ENCODE measurements at places on chromosomes 2 and 18.

GRCh38 chr2:170533156-170533555 is 182.0 kb upstream of the SP5 start:
- no peak for DNase-seq

GRCh38 chr2:19860022-19860421 is 41.8 kb downstream of the TTC32 start:
- no peak for DNase-seq

- DNase-seq = no peak
Observed at GRCh38 chr2:165698444-165698884, 95.6 kb downstream of the GALNT3 start.

DNA sequence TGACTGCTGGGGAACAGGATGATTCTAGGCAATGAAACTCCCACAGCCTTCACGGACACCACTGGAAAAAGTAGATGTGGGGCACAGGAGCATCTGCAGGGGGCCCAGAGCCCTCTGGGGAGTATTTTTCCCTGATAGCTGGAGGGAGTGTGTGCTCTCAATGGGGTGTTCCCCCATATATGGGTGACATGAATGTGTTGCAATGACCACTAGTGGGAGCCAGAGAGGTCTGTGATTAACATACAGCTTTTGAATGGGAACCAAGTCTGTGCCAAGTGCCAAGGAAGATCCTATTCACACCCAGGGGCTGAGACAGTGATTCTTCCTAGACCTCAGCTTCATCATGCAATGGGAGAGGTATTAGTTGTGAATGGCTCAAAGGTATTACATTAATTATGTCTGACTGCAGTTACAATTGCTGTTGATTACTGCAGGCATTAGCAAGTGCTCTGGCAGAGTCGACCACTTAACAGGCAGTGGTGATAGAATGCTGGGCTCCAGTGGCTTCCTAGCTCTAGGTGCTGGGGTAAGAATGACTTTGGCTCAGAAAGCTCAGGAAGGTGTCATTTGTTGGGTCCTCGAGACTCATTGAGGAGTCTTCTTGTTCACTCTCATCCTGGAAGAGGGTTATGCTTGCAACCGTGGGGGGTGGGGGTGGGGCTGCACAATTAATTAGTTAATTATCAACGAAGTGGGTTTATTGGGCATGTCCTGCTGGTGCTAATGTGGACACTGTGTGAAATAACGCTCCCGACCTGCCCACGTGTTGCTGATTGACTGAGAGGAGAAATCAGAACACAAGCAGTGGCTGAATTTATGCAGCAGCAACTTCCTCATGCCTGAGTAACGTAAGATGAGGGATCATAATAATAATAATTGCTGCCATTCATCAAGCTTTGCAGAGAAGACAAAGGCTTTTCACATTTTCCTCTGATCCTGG is 194.1 kb downstream of the CLIP4 start:
- no peak for DNase-seq

DNA sequence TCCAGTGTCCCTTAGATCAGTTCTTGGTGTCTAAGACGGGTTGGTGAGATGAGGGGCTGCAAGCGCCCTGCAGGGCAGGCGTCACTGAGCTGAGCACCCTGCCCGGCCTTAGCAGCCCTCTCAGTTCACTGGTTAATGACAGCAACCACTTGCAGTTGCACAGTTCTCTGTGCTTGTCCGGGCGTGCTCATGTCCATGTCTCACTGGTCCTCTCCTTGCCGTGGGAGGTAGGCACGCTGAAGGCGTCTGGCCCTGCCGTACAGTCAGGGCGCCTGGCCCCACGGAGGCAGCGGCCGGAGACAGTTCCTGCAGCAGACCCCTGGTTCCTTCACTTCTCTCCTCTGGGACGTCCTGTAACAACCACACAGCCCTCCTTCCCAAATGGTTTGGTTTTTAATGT is 75.3 kb downstream of the ARHGEF4 start:
- DNase-seq = no peak

- DNase-seq = no peak
Observed at GRCh38 chr2:237833546-237833945, 25.9 kb upstream of the RAMP1 start.

- no peak for DNase-seq
Observed at GRCh38 chr2:20781656-20782265, 41.1 kb downstream of the LDAH start.

GRCh38 chr18:7812431-7813063 is 245.4 kb downstream of the PTPRM start:
- no peak for DNase-seq

DNA sequence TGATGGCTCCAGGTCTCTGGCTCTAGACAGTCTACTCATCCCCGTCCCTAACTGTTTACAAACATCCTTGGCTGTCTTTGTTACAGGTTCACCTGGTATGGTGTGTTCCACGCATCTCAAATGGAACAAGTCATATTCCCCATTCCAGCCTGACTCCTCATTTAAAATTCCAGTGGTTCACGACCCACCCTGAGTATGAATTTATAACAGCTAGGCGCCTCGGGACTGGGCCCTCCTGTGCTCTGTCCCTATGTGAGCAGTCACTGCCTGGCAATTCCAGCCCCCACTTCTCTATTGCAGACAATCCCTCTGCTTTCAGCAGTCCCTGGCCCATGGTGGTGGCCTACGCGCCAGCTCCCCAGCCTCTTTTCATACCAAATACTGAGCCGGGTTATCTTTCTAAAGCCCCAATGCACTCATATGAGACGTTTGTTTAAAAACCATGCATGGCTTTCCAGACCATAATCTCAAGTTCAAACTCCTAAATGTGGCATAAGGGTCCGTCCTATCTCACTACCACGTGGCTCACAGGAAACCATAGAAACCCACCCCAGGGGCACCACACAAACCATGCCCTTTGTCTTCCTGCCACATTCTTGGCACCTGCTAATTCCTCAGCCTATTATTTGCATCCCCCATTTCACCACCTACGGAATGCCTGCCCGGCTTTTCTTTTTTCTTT is 1.6 kb downstream of the SERPINB8 start:
- no peak for DNase-seq

DNA sequence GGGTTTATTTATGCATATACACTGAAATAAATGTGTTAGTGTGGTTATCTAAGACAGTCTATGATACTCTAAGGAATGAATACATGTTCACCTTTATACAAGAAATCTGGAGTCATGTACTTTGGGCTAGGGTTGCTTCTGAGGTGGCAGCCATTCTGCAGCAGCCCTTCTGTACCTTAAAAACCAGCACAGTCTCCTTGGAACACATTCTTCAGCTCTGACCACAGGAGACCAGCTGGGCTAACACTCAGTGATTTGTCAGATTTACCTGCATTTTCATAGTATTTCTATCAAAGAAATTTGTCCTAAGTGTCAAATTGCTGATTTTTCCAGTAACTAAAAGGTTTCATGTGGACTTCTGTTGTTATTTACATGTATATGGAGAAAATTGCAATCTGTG is 167.7 kb downstream of the CAMKMT start:
- no peak for DNase-seq

- DNase-seq = no peak
Observed at GRCh38 chr2:32572737-32573136, 55.1 kb upstream of the TTC27 start.

- DNase-seq = no peak
Observed at GRCh38 chr2:188788621-188789020, 185.6 kb upstream of the COL3A1 start.

DNA sequence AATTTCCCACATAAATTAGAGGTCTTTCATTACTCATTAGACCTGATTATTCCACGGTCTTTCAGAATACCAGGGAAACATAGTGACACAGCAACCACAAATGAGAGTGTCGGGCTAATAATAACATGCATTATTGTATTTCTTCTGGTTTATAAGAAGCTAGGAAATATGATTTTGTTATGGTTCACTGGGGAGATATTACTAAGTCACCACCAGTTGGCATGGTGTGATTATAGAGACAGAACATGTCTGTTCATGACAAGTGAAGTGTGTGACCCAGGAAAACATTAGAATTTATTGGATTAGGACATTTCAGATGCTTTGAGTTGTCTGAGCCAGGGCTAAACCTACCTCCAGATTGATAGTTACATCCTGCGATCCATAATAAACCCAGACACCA is 494.4 kb downstream of the FBXO15 start:
- no peak for DNase-seq

GRCh38 chr18:10051877-10052631 is 138.2 kb downstream of the VAPA start:
- DNase-seq = no peak

DNA sequence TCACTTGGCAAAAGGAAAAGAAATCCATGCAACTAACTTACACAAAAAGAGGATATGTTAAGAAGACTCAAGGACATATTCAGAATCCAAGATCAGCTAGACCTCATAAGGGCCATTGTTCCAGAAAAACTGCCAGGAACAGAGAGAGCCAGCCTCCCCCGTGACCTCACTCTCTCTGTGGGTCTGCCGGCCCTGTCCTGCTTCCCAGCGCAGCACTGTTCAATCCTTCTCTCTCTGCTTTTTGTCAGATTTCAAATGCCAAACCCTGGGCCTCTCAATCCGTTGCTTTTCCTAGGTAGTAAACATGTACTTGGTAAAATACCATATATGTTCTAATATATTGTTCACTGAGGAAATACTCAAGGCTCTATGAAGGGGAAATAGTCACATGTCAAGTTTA is 40.0 kb upstream of the ACKR3 start:
- no peak for DNase-seq

DNA sequence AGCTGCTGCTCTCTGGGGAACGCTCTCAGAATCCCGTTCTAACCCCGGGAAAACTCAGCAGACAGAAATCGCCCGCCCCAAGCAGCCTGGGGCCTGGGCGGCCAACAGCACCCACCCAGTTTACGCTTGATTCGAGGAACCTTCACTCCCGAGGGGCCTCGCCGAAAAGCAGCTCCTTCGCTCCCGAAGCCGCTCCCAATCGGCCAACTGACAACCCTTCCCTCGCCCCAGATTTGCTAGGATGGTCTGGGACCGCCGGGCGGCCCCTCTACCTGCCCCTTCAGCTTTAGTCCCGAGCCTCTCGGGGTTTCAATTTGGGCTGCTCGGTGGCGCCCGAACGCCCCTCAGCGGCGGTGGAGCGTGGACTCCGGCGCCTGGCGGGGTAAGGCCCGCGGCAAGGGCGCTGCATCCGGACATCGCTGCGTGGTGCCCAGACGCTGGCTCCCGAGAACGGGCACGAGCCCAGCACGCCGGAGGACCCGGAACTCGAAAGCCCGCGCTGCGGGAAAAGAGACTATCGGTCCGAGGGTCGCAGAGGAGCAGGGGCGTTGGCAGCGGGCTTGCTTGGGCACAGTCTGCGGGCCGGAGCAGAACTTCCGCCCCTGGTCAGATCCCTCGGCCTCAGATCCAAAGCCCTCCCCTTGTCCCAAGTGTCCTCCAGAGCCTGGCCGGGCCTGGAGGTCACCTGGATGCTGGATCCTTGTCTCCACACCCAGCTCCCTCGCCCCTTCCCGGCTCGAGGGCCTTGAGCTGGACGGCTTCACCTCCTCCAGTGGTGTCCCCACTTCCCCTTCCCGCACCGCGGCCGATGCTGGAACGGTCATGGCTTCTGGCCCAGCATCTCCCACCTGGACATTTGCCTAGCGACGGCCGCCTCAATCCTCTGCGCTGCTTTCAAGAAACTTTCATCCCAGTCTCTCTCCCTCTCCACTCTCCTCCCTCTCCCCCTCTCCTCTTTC is 3.0 kb upstream of the OTX1 start:
- DNase-seq = no peak

DNA sequence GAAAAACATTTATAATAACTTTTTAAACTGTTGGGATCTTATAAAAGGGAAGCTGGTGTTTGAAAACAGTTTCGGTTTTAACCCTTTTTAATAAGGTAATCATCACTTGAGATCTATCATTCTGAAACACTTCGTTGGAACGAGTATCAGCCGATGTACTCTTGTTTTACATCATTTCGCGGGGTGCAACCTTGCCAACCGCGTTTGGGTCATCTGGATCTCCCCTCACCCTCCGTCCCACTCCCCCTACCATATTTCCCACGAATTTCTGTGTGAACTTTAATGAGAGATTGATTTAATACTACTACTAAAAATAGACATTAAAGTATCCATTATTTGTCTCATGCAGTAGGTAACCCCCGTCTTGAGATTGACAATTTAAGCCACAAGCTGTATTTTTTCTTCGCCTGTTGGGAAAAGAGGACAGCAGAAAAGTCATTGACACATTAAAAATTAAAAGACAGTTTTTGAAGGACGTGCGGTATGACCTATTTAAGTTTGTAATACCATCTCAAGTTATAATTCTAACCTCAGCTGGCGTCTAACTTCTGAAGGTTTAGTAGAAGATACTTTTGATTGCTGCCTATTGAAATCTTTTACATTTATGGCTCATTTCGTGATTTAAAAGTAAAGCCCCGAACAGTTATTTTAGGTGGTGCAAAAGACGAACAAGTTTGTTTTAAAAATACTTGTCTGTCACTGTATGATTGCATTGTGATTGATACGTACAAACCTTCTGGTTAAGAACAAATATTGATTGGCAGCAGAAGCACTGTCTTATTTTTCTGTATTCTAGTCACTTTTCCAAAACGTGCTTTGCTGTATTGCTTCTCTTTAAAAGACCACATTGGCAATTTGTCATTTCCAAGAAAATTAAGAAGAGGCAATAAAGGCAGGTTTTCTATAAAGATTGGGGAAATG is 1.5 kb downstream of the CREB1 start:
- no peak for DNase-seq

DNA sequence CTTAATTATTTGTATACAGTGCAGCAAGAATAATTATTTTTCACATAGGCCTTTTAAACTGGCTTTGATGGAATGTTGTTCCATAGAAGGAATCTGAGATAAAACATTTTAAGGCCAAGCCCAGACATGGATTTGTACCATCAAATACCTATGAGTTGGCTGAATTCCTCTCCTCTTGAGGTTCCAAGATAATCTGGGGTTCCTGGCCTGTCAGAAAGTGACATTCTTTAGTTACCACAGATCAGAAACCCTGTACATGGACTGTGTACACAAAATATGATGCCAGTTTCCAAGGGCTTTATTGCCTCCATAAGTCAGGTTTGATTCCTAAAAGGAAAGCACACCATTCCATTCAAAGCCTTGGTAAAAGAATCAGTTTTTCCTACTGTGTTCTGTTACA is 1256.7 kb upstream of the NRXN1 start:
- DNase-seq = no peak

- no peak for DNase-seq
Observed at GRCh38 chr2:172456002-172456401, 28.6 kb downstream of the ITGA6 start.

GRCh38 chr18:45291621-45292615 is 323.4 kb upstream of the SLC14A2 start:
- DNase-seq = no peak

DNA sequence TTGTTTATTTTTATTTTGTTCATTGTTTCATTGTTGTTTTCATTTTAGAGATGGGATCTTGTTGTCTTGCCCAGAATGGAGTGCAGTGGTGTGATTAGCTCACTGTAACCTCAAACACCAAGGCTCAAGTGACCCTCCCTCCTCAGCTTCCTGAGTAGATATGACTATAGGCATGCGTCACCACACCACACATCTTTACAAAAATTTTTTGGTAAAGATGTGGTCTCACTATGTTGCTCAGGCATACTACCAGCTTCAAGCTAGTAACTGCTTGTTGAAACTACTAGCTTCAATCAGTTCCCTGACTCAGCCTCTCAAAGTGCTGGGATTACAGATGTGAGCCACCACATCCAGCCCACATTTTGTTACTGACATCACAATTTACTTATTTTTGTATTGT is 14.8 kb downstream of the FAM237A start:
- no peak for DNase-seq
